ENCODE measurements at places on chromosomes 7 and 10.

DNA sequence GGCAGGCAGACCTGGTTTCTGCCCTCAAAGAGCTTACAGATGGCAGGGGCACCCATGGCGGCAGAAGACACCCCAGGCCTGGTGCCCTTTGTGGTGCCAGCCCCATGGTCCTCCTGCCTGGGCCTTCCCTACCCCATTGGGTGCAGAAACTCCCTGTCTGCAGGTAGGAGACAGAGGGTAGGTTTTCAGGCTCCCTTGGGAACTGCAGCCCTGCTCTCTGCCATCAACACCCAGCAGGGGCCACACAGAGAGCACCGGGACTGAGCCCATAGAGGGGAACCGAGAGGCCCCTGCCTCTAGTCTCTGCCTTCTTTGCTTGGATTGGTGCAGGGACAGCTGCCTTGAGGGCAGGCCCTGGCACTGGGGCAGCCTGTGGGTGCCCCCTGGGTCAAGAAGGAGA is 52.6 kb downstream of the GTF2IRD1 start:
- H3K27me3 ChIP-seq: no peaks in the 10 kb centered on the region
- H3K36me3 ChIP-seq: no peaks in the 10 kb centered on the region
- DNase-seq: no peak
- peaks cover 3% of the 10 kb centered on the region for H3K4me1 ChIP-seq

GRCh38 chr7:97460433-97460832 is 271.5 kb upstream of the TAC1 start:
- H3K36me3 ChIP-seq: no peaks in the 10 kb centered on the region
- no peak overlapping the region for H3K27ac ChIP-seq
- no peak overlapping the region for H3K4me3 ChIP-seq
- DNase-seq: no peak
- no peaks in the 10 kb centered on the region for H3K27me3 ChIP-seq

DNA sequence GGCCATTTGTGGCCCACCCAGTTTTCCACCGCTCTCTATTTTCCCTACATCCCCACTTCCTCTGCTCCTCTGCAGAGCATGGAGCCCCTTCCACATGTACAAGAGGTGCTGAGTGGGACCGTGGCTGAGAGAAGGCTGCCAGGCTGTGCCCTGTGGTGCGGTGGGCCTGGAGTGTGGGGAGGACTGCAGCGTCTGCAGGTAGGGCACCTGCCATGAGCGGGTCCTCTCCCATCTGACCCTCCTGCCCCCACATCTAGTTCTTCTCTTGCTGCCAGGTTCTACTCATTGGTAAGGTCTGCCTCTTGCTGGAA is 145.6 kb upstream of the FAM20C start:
- H3K36me3 ChIP-seq: no peaks in the 10 kb centered on the region
- H3K27me3 ChIP-seq: peaks cover 38% of the 10 kb centered on the region
- no peak overlapping the region for H3K4me3 ChIP-seq
- no peaks in the 10 kb centered on the region for H3K4me1 ChIP-seq
- no peak for DNase-seq

GRCh38 chr10:98425511-98426352 is 10.8 kb upstream of the PYROXD2 start:
- H3K4me1 ChIP-seq: no peaks in the 10 kb centered on the region
- H3K4me3 ChIP-seq: no peak overlapping the region
- no peak overlapping the region for H3K27ac ChIP-seq
- H3K27me3 ChIP-seq: no peaks in the 10 kb centered on the region
- DNase-seq: no peak

GRCh38 chr10:10591715-10592341 is 425.8 kb upstream of the CELF2 start:
- no peaks in the 10 kb centered on the region for H3K27me3 ChIP-seq
- no peak overlapping the region for H3K4me3 ChIP-seq
- H3K27ac ChIP-seq: no peak overlapping the region
- H3K4me1 ChIP-seq: peaks cover 4% of the 10 kb centered on the region
- H3K36me3 ChIP-seq: no peaks in the 10 kb centered on the region

GRCh38 chr7:43799605-43800004 is 41.1 kb downstream of the BLVRA start:
- no peak overlapping the region for H3K27ac ChIP-seq
- no peaks in the 10 kb centered on the region for H3K27me3 ChIP-seq
- H3K4me1 ChIP-seq: no peaks in the 10 kb centered on the region
- no peak overlapping the region for H3K4me3 ChIP-seq
- H3K36me3 ChIP-seq: peaks cover 27% of the 10 kb centered on the region

DNA sequence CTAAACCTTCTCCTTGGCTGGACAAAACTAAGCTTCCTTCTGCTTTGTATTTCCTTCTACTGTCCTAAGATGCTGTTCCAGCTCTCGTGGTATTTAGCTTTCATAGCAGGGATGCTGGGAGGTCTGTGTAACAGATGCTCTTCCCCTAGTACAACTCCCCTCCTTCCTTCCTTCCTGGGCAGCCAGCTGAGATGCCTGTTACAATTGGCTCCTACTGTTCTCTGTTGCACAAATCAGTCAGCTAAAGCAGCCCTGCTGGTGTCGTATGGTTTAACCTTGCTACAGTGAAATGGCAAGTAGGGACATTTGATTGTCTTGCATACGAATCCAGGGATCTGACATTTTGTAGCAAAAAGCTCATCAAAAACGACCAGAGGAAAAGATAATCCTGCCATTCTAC is 143.8 kb downstream of the ARHGAP21 start:
- no peak overlapping the region for H3K4me3 ChIP-seq
- no peaks in the 10 kb centered on the region for H3K27me3 ChIP-seq
- no peak for DNase-seq
- no peaks in the 10 kb centered on the region for H3K4me1 ChIP-seq
- no peaks in the 10 kb centered on the region for H3K36me3 ChIP-seq

DNA sequence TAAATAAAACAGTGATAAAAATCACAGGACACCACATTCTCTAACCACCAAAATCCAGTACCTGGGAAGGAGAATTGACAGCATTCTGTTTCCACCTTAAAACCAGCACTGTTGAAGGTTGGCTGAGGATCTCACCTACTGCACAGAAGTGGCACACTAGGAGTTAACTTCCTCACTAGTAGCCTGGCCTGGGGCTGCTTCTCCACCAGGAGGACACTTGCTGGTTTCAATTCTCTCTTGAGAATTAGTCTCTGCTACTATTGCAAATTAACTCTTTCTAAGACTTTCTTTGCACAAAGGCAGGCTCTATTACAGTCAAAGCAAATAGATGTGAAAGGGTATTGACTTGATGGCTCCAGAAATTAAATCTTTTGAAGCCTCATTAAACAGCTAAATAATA is 2.3 kb upstream of the CTTNBP2 start:
- no peak overlapping the region for H3K4me3 ChIP-seq
- DNase-seq: no peak
- no peaks in the 10 kb centered on the region for H3K4me1 ChIP-seq
- H3K27ac ChIP-seq: no peak overlapping the region
- no peaks in the 10 kb centered on the region for H3K36me3 ChIP-seq

GRCh38 chr10:90319188-90319914 is 538.5 kb downstream of the HTR7 start:
- no peak for DNase-seq
- no peak overlapping the region for H3K27ac ChIP-seq
- no peak overlapping the region for H3K4me3 ChIP-seq
- no peaks in the 10 kb centered on the region for H3K36me3 ChIP-seq
- H3K27me3 ChIP-seq: no peaks in the 10 kb centered on the region

DNA sequence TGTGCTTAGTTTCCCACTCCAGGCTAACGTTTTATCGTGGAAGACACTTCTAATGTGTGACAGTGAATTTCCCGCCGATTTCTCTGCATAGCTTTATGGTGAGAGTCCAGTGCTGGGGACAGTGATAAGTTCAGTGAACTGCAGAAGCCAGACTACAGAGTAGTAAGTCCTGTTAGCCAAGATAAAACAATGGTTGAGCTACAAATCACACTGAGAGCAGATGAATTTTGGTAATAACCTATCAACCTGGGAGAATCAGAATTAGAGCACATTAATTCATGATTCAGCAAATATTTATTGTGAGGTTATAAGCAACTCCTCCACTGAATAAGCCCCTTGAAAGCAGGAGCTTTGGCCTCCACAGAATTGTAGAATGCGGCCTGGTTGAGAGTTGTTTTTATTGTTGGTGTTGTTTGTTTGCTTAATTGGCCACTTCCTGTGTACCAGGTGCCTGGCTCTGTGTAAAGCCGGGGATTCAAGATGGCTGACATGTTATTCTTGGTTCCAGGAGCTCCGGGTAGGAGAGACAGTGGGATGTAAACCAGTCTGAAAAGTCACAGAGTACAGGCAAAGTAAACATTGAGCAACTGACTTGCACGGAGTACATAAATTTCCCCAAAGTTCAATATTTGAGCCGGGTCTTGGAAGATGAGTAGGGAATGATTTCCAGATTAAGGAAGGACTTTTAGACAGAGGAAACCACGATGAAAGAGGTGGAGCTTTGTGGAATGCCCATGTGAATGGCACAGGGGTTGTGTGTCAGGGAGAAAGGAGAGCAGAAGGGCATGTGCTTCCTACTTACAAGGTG is 112.7 kb downstream of the SNX10 start:
- no peak overlapping the region for H3K27ac ChIP-seq
- H3K36me3 ChIP-seq: no peaks in the 10 kb centered on the region
- peaks cover 19% of the 10 kb centered on the region for H3K4me1 ChIP-seq
- H3K27me3 ChIP-seq: no peaks in the 10 kb centered on the region
- no peak for DNase-seq

- no peak overlapping the region for H3K4me3 ChIP-seq
- no peak for DNase-seq
- H3K36me3 ChIP-seq: peaks cover 36% of the 10 kb centered on the region
- no peaks in the 10 kb centered on the region for H3K27me3 ChIP-seq
These were observed 21.8 kb upstream of the SH2D4B start for GRCh38 chr10:80515941-80516340.

GRCh38 chr10:103710490-103710889 is 144.9 kb downstream of the SH3PXD2A start:
- H3K36me3 ChIP-seq: no peaks in the 10 kb centered on the region
- H3K27me3 ChIP-seq: no peaks in the 10 kb centered on the region
- no peak overlapping the region for H3K27ac ChIP-seq
- H3K4me3 ChIP-seq: no peak overlapping the region

DNA sequence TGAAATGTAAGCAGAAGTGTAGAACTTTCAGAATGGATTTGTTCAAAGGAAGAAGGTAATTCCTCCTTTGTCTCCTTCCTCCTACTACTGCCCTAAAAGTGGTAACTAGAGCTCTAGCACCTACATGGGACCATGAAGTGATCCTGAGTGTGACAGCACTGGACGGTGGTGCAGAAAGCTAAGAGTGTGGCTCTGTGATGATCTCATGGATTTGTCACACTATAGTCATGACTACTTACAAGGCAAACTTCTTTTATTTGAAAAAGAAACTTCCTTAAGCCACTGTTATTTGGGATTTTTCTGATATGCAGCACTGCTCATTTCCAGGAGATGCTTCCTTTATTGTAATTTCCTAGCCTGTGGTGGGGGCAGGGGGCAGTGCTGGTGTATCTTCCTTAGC is 5.8 kb upstream of the FHIP2A start:
- DNase-seq: no peak
- no peaks in the 10 kb centered on the region for H3K4me1 ChIP-seq
- H3K27ac ChIP-seq: no peak overlapping the region

GRCh38 chr7:148419856-148420832 is 170.4 kb upstream of the C7orf33 start:
- no peaks in the 10 kb centered on the region for H3K36me3 ChIP-seq
- no peaks in the 10 kb centered on the region for H3K27me3 ChIP-seq
- H3K4me1 ChIP-seq: no peaks in the 10 kb centered on the region
- H3K4me3 ChIP-seq: no peak overlapping the region

DNA sequence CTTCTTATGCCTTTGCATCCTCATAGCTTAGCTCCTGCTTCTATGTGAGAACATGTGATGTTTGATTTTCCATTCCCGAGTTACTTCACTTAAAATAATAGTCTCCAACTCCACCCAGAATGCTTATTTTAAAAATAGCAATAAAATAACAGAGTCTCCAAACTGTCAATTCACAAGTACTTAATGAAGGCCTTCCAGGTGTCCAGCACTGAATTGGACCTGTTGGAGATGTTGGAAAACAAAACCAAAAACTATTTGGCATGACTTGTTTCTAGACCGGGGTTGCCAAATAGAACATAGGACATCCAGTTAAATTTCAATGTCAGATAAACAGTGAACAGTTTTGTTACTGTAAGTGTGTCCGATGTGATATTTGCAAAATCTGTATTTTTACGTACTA is 208.1 kb upstream of the DKK1 start:
- DNase-seq: no peak
- H3K27ac ChIP-seq: no peak overlapping the region
- H3K4me3 ChIP-seq: no peak overlapping the region
- H3K27me3 ChIP-seq: no peaks in the 10 kb centered on the region

- H3K27ac ChIP-seq: peak overlapping the region; percentile 57
- no peaks in the 10 kb centered on the region for H3K36me3 ChIP-seq
- no peak overlapping the region for H3K4me3 ChIP-seq
- no peaks in the 10 kb centered on the region for H3K4me1 ChIP-seq
- peak; percentile 88 for DNase-seq
These were observed 370.1 kb downstream of the PRPF18 start for GRCh38 chr10:13956826-13957225.

DNA sequence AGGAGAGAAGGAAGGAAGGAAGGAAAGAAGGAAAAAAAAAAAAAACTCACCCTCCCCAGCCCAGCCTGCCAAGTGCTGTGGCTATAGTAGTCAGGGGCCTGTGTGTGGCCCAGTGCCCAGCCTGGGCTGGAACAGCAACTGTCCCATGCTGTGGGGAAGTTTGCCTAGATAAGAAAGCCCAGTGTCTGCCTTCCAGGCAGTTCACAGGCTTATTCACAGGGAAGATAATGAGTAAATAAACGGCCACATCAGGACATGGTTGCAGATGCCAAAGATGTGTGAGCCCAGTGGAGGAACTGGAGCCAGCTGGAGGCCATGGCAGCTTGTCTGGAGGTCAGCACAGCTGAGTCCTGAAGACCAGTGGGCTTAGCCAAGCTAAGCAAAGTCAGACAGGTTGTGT is 132.4 kb upstream of the FOXK1 start:
- no peaks in the 10 kb centered on the region for H3K27me3 ChIP-seq
- no peaks in the 10 kb centered on the region for H3K36me3 ChIP-seq
- peak; percentile 43 for DNase-seq
- H3K27ac ChIP-seq: no peak overlapping the region
- H3K4me1 ChIP-seq: peaks cover 7% of the 10 kb centered on the region
- no peak overlapping the region for H3K4me3 ChIP-seq

GRCh38 chr7:100887516-100888290 is 1.8 kb downstream of the UFSP1 start:
- no peak overlapping the region for H3K27ac ChIP-seq
- DNase-seq: no peak
- H3K36me3 ChIP-seq: peaks cover 52% of the 10 kb centered on the region
- H3K27me3 ChIP-seq: no peaks in the 10 kb centered on the region
- H3K4me1 ChIP-seq: peaks cover 4% of the 10 kb centered on the region

DNA sequence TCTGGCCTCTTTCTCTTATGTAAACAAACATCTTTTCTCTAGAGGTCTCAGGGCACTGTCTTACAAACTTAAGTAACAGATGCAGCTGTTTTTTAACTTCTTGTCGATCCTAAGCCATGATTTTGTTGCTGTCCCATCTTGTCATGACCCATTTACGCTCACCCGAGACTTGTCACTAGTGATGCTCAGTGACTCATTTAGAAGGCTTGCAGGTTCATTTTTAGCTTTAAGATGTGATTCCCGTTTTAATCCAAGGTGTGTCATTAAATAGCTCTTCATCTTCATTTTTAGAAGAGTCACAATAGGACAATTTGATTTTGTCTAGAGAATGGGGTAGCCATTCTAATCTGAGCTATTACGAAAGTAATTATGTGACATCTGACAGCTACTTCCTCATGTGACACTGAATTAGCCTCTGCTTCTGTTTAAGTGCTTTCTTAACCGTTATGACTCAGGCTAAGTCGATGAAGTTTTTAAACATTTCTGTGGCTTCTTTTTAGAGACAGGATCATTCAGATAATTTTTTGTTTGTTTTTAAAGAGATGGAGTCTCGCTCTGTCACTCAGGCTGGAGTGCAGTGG is 42.7 kb downstream of the SPDYE5 start:
- H3K4me1 ChIP-seq: no peaks in the 10 kb centered on the region
- no peaks in the 10 kb centered on the region for H3K27me3 ChIP-seq
- peaks cover 11% of the 10 kb centered on the region for H3K36me3 ChIP-seq
- peak overlapping the region; percentile 41 for H3K27ac ChIP-seq
- no peak overlapping the region for H3K4me3 ChIP-seq

All from lung (tissue), 17 donors.